ENCODE measurements at places on chromosomes 16 and 17. TPM values are rescaled to one million over a fixed set of nuclear protein-coding genes. Genes with fewer than 3 reads are reported as not detected.

The TP53TG3B gene
- total RNA-seq, result 0.66 TPM

The ZMYND15 gene
- total RNA-seq, result 0.64 TPM

The FBXO39 gene
- not detected for total RNA-seq

The VMP1 gene
- total RNA-seq, result 257 TPM

The P2RX5 gene
- total RNA-seq, result 23.8 TPM

The TXNDC11 gene
- total RNA-seq, result 45.1 TPM

The TSPOAP1 gene
- total RNA-seq, result not detected

The CHST4 gene
- total RNA-seq, result not detected

The ATP2A1 gene
- total RNA-seq, result 1.3 TPM

The TBC1D10B gene
- 19.1 TPM for total RNA-seq

The EVPLL gene
- total RNA-seq, result not detected

The RTN4RL1 gene
- 7.3 TPM for total RNA-seq

The LDHD gene
- 0.34 TPM for total RNA-seq

The KRTAP4-1 gene
- not detected for total RNA-seq

The KRT15 gene
- total RNA-seq, result 5.1 TPM

The CDH1 gene
- total RNA-seq, result 3.9 TPM

The KLHL36 gene
- total RNA-seq, result 15.5 TPM

The SMPD3 gene
- total RNA-seq, result 0.32 TPM

The LGALS9B gene
- total RNA-seq, result not detected

The PERCC1 gene
- not detected for total RNA-seq

The KIF2B gene
- total RNA-seq, result not detected

The PROCA1 gene
- 1.1 TPM for total RNA-seq

The ZNF469 gene
- 14.1 TPM for total RNA-seq

The CBFA2T3 gene
- 0.36 TPM for total RNA-seq

The ASPHD1 gene
- total RNA-seq, result 23.7 TPM

The GLIS2 gene
- total RNA-seq, result 17.5 TPM

The JPH3 gene
- 2.4 TPM for total RNA-seq

The DNAAF8 gene
- 1.3 TPM for total RNA-seq

The CLDN7 gene
- 0.29 TPM for total RNA-seq

The C16orf46 gene
- 0.87 TPM for total RNA-seq

The CMTM2 gene
- total RNA-seq, result not detected

The ITGAL gene
- 0.20 TPM for total RNA-seq

The ABAT gene
- 0.15 TPM for total RNA-seq

The OR1F1 gene
- total RNA-seq, result 0.76 TPM

The METTL26 gene
- total RNA-seq, result 128 TPM

The SLC16A3 gene
- total RNA-seq, result 146 TPM

The KRT24 gene
- not detected for total RNA-seq

The ZG16 gene
- not detected for total RNA-seq

The EZH1 gene
- 14.5 TPM for total RNA-seq

The HSD17B2 gene
- total RNA-seq, result not detected

The NPIPB13 gene
- 0.62 TPM for total RNA-seq

The DOC2B gene
- total RNA-seq, result 2.1 TPM

The NAGS gene
- 1.1 TPM for total RNA-seq

The KRT9 gene
- total RNA-seq, result not detected

The CNGB1 gene
- 0.27 TPM for total RNA-seq

The KRTAP2-1 gene
- not detected for total RNA-seq

The NTN1 gene
- total RNA-seq, result 0.37 TPM

The OSBPL7 gene
- total RNA-seq, result 10.1 TPM

The SPATA22 gene
- total RNA-seq, result not detected

The SLC13A2 gene
- total RNA-seq, result 0.16 TPM

The TPSG1 gene
- total RNA-seq, result not detected

The NPIPB9 gene
- 1.6 TPM for total RNA-seq

The OGFOD1 gene
- 68.7 TPM for total RNA-seq

Measured in A549 treated with ZK216348 at 1 μM for 4 hours (cell line).